ENCODE measurements at places on chromosomes 1 and 21.
A peak's percentile ranks its signal among the peaks of the same experiment; 100 is the strongest.

GRCh38 chr1:184518736-184519357, 132.0 kb downstream of the C1orf21 start:
- DNase-seq: no peak

GRCh38 chr1:186531561-186532165, 70.7 kb upstream of the PDC start:
- DNase-seq: peak; percentile 28

DNA sequence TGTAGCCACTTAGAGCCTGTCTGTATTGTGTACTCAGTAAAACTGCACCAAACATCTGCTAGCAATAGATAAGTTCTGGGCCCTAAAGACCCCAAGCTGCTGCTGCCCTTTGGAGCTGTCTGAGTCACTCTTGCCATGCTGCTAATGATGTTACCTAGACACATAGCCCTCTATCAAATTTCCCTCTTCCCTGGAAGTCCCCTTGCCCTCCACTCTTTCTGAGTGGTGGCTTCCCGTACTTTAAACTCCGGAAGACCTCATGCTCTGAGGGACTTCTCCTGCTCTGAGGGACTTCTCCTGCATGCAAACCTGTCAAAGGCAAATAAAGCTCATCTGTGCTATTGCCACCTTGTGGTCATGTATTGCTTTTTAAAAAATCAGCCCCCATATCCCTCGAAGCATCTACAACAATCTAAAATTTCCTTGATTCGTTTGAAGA, 34.0 kb downstream of the FH start:
- peak; percentile 33 for DNase-seq

GRCh38 chr1:163826500-163826899, 504.7 kb downstream of the NUF2 start:
- DNase-seq: no peak

- DNase-seq: no peak
These were observed 174.1 kb downstream of the KCNJ6 start for GRCh38 chr21:37742115-37742514.

DNA sequence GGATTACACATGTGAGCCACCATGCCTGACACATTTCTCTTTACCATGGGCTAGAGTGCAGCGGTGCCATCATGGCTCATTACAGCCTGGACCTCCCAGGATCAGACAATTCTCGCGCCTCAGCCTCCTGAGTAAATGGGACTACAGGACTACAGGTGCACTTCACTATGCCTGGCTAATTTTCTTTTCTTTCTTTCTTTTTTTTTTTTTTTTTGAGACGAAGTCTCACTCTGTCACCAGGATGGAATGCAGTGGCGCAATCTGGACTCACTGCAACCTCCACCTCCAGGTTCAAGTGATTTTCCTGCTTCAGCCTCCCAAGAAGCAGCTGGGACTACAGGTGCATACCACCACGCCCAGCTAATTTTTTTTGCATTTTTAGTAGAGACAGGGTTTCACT, 14.8 kb upstream of the KIF1B start:
- peak; percentile 61 for DNase-seq

GRCh38 chr1:16009030-16009460, 5.0 kb downstream of the SRARP start:
- peak; percentile 79 for DNase-seq

- DNase-seq: no peak
These were observed 17.2 kb upstream of the C4BPB start for GRCh38 chr1:207071426-207071825.

GRCh38 chr1:241926141-241926540, 31.4 kb upstream of the BECN2 start:
- no peak for DNase-seq

GRCh38 chr1:240457203-240457602, 154.8 kb downstream of the GREM2 start:
- DNase-seq: no peak

DNA sequence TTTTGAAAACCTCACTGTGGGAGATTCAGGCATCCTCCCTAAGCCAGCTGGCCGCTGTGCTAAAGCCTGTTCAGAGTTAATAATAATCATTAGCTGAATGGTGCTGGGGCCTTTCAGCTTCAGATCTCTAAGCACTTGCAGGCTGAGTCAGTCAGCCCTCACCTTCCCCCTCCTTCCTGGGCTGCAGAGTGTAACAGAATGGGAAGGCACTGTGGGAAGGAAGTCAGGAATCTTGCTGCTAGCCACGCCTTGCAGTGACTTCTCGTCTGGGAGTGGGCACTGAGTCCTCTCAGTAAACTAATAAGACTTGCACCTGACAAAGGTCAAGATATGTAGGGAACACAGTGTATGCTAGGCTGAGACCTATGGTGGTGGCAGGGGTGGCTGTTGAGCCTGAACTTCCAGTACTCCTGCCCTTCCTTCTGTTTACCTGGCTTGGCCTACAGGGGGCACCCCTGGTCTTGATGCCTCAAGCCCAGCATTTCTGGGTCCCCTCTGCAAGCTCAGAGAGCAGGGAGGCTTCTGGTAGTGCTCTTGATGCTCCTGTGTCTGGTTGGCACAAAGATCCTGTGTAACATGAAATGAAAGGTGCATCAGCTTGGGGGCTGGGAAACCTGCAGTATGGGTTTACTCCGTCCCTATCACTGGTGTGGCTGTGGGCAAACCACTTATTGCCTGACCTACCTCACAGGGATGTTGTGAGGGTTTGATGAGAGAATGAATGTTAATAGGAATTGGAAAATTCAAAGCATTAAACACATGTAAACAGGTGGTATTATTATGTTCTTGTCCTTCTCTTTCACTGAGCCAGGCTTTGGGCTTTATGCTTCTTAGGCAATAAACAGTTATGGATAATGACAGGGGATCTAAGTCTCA, 6.0 kb downstream of the CYB561D1 start:
- peak; percentile 43 for DNase-seq

DNA sequence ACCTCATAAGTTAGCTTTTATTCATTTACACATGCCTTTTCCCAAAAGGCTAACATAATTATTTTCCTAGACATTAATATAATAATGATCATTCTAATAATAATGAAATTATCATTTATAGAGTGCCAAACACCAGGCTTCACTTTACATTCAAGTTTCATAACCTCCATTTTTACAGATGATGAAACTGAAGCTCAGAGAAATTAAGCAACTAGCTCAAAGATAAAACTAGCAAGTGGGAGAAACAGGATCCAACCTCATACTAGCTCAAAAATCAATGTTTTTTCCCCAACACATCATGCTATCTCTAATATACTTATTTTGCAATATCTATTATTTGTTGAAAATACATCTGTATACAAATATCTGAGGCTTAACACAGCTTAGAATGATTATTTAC, 14.0 kb downstream of the LPGAT1 start:
- DNase-seq: no peak

GRCh38 chr1:72013161-72013560, 269.2 kb downstream of the NEGR1 start:
- no peak for DNase-seq

- no peak for DNase-seq
These were observed 16.9 kb downstream of the AVPR1B start for GRCh38 chr1:206100226-206100815.

DNA sequence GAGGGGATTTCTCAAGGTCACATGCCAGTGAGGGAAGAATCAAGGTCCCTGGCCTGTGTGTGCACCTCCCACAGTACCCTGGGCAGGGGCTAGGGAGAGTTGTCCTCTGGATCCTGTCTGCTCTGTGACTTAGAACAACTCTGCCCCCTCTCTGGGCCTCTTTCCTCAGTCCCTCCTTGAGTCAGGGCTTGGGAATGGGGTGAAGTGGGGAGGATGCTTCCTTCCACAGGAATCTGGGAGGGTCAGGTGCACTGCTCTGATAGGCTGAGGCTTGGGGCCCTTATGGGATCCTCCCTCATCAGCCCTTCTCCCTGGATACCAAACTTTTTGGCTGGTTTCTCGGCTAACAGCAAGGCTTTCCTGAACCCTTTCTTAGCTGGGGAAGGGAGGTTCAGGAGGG, 2.5 kb downstream of the TRNP1 start:
- DNase-seq: peak; percentile 48

DNA sequence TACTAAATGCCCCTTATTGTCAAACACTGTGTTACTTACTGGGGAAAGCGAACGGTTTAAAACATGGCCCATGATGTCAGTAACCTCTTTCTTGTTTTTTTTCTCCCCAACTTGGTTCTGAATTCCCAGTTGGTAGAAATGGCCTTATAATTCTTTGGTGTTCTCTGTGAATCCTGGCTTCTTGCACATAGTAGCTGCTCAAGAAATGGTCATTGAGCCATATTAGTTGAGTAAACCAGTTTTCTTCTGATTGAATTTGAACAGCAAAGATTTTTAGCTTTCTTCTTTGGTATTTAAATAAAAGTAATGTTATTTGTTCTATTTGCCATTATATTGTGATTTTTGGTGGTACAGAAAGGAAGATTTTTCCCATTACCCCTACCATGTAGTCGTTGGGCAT, 87.3 kb downstream of the NFIA start:
- DNase-seq: no peak

DNA sequence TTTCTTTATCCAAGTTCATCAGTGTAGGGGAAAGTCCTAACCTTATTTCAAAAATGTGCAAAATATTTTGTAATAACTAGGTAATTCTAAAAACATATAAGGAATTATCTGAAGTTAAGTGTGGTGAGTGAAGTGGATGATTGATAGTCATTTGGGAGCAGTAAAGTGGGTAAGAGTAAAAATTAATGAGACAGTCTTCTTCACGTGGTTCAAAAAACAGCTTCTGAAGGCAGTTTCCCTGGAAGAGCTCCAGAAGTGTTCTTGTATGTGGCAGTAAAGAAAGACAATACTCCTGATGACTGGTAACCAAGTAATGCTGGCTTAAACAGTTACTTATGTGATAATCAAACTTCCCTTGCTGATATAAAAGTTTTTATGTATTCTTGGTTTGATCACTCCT, 50.3 kb downstream of the LEPR start:
- peak; percentile 40 for DNase-seq

DNA sequence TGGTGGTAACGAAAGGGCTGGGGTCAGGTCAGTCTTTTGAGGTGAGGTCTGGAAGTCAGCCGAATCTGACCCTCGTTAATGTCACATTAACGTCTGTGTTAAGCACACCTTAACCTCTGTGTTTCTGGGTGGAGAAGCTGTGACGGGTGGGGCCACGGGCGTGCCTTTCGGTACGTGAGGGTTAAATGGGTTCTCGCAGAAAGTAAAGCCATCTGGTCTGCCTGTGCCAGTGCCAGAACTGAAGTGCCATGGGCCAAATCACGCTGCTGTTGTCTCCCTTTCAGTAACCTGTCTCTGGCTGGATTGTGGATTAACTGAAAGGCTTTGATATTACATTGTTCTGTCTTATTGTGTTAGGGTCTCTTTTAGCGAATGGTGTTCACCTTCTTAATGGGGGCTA, 14.4 kb downstream of the URB2 start:
- DNase-seq: no peak

GRCh38 chr1:62448221-62448933, 11.5 kb downstream of the USP1 start:
- no peak for DNase-seq

DNA sequence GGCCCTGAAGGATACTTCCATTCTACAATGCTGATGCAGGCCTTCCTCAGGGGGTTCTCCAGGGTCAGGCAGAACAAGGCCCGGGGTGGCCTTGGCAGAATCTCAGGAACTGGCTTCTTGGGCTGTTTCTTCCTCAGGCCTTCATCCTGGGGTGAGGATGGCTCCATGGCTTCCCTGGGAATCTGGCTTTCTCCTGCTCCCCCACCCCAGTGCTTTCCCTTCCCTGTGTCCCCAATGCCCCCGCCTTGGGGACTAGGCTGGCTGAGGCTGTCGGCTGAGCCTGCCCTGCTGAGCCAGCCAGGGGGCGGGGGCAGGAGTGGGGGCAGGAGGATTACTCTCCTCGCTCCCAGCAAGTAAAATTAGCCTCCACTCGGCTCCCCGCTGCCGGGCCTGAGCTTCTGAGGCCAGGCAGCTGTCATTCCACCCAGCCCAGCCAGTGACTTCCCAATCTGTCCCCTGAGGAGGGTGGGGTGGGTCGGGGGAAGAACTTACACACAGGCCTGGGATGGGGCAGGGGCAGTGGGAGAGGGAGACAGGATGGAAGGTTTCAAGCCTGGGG, at the start of gene CACNA1S:
TSS of gene CACNA1S (minus strand) at position 254 of the 559 bp plus-strand sequence. CDS start at position 167, 87 bp downstream.
- DNase-seq: no peak

DNA sequence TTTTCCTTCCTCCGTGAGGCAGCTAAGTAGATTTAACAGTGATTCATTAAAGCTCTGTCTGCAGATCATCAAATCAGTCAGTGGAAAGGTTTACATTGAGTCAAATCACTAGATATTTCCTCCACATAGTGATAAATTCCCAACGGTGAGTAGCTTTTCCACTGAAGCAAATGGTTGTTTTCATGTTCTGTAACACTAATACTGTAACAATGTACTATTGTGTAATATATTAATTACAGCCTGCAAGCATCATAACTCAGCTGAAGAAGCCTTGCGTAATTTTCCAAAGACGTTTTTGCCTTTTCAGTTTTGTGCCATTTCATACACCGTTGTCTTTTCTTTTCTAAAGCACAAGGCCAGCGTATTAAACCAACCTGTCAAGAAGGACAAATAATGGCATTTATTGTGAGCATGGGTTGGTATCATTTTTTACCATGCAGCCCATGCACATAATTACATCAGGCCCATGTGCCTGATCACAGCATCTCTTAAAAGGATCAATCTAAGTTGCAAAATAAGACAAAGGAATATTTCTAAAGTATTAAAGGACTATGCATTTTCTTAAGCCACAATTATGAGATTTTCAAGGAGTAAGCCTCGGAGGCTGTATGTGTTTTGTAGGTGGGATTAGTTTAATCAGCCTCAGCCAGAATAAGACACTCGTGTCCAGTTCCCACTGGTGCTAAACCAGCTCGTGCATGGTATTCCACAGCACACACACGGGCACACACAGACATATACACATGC, 16.7 kb upstream of the PDE9A start:
- DNase-seq: peak; percentile 79

GRCh38 chr1:173507205-173507846, 30.2 kb downstream of the PRDX6 start:
- DNase-seq: peak; percentile 35

GRCh38 chr1:218942431-218942830, 231.2 kb upstream of the LYPLAL1 start:
- peak; percentile 42 for DNase-seq

DNA sequence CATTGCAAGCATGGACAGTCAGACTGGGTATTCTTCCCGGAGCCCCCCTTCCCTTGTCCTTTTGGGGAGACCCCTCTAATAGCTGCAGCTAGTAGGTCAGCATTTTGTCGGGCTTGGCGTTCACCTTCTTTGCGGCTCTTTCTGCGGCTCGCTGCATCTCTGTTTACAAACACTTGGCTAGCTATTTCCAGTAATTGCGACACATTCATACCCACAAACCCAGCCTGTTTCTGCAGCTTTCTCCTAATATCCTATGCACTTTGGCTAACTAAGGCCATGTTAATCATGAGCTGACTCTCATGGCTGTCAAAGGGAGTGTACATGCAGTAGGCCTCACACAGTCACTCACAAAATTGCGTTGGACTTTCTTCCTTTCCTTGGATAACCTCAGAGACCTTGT, 716.4 kb downstream of the AMY1C start:
- no peak for DNase-seq

DNA sequence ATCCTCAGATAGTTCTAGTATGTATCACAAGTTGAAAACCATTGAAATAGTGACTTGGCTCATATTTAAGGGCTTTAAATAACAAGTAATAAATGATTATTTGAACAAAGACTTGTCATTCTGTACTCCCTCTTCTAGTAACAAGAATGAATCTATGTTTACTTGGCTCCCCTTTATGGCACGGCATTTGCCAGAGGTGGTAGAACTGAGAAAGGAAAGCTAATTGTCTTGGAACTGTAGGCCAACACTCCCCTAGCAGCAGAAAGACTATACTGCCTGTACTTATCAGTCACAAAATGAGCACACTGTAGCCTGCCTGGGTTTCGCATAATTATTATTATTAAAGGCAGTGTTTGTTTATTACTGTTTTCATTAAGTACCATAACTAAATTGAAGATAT, 29.6 kb upstream of the SMYD2 start:
- DNase-seq: no peak

Measured in fibroblast of pulmonary artery (primary cell).